Lung microvascular endothelial cell (primary cell): ENCODE measurements at places on chromosomes 16 and 17.

DNA sequence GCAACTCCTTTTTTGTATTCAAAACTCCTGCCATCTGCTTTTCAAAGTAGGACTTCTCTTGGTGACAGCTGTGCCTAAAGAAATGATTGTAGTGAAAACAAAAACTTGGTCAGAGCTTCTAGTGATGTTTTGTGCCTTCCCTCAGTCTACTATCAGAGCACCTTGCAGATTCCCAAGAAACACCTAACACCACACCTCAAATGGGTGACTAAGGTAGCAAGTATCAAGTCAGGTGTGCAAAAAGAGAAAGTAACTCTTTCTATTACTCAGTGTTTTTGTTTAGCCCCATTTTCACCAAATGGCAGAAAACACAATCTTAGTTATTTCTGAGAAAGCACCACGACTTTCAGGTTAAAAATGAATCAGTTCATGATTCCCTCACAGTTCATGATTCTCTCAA, 2.0 kb upstream of the PMFBP1 start:
- no peak for DNase-seq

GRCh38 chr17:65626451-65626850, 65.0 kb upstream of the AXIN2 start:
- DNase-seq = no peak

DNA sequence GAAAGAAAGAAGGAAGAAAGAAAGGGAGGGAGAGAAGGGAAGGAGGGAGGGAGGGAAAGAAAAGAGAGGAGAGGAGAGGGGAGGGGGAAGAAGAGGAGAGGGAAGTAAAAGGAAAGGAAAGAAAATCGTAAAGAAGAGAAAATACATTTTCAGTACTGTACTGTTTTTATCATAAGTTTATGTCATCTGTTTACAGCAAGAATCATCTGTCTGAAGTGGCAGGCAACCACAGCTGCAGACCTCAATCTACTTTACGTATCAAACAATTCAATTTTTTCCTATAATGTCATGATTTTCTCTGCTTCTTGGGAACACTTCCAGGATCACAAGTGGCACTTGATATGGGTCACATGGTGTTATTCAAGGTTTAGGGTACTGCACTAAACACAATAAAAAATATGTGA, 58.3 kb downstream of the USP32 start:
- no peak for DNase-seq

GRCh38 chr17:54795046-54795445, 105.6 kb upstream of the TOM1L1 start:
- no peak for DNase-seq

DNA sequence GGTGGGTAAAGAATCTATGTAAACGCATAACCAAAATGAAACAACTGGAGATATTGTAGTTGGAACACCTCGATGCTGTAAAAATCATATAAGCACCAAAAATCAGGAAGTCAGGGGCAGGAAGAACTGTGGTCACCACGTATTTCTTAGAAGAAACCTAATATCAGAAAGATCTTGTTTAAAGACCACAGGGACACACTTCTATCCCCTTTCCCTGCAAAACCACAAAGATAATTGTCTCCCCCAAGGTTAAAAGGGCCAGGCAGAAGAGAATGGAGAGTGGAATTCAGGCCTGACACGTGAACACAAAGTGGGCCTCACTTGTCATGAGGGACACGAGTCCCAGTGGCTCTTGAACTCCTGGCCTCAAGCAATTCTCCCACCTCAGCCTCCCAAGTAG, 68.1 kb downstream of the GSG1L start:
- DNase-seq = no peak

DNA sequence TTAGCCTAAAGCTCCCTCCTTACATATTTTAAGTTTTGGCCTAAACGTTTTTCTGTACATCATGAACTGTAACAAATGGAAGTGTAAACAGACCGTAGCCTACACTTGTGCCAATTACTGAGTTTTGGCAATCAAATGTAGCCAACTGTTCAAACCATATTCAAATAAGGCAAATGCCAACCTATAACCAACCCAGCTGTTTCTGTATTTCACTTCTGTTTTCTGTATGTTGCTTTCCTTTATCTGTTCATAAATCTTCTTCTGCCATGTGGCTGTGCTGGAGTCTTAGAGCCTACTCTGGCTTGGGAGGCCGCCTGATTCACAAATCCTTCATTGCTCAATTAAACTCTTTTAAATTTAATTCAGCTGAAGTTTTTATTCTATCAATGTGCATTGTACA, 6.9 kb upstream of the C16orf78 start:
- DNase-seq = no peak

DNA sequence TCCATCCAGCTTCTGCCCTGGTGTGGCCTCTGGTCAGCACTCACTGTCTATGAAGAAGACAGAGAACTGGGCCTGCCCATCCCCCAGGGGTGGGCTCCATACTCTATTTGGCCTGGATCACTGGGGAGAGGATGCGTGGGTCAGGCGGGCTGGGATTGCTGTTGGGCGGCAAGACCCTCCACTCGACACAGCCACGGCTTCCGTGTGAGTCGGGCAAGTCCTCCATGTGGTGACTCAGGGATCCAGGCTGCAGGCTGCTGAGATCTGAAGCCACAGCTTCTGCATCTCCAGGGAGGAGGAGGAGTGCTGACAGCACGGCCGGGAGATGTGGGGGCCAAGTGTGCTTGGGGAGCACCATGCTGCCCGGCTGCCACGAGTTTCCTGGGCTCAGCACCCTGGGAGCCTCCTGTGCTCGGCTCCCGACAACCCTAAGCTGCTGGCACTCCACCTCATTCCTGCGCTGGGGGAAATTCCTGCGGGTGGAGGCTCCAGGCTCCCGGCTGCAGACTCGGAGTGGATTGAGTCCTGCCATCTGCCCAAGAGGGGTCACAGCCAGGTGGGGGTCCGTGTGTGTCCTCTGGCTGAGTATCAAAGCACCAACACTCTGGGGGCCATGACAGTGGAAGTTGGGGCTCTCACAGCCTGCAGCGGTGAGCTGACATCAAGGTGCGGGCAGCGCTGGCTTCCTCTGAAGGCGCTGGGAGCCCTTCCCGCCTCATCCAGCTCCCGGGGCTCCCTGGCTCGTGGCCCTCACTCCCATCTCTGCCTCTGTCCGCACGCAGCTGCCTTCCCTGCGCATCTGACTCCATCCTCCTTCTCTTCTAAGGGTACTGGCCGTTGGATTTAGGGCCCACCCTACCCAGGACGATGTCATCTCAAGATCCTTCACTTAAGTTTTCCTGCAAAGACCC, 24.4 kb upstream of the CBFA2T3 start:
- DNase-seq = no peak

GRCh38 chr17:49659661-49660382, 18.1 kb downstream of the SPOP start:
- DNase-seq = no peak

GRCh38 chr17:63568563-63568962, 18.3 kb downstream of the DCAF7 start:
- DNase-seq = no peak
